CD8-positive, alpha-beta memory T cell (primary cell): ENCODE measurements at places on chromosomes 2 and 18. TPM values are rescaled to one million over a fixed set of nuclear protein-coding genes. Genes with fewer than 3 reads are reported as not detected.

DNA sequence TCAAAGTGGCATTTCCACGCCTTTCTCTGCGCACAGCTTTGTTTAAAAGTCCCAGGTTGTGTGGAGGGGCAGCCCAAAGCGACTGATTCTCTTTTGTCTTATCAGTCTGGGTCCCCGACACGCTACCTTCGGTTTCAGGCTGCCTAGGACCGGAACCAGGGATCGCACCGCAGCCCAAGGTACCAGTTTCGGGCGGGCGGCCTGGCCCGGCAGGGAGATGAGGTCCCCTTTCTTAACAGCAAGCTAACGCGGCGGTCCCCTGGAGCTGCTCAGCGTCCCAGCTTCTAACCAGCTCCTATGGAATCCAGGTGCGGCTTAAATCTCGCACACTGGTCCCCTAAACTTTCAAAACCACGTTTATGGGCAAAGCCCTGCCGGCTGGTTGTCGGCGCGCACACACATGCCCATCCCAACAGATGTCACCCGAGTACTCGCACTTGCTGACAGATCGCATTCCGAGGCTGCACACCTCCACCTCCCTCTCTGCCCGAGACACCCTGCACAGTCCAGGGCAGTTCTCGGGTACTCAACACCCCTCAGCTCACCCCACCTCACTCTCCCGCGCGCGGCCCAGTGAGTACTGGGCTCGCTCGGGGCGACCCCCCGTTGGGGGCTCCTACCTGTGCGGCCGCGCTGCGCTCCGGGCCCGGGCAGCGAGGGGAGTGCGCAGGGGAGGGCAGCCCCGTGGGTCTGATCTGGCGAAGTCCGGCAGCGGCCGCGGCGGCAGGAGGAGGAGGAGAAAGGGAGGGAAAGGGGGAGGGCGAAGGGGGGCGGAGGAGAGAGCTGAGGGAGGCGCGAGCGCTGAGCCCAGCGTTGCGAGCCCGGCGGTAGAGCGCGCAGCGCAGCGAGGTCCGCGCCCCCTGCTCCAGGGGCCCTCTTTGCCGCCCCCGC is at the start of gene EFEMP1:
Gene EFEMP1 (minus strand): TSS at position 692 of the 891 bp plus-strand sequence. CDS start 1,342 bp downstream, outside the sequence.
- DNase-seq: no peak

GRCh38 chr2:172931256-172931894 is 144.3 kb upstream of the MAP3K20 start:
- no peak for DNase-seq

DNA sequence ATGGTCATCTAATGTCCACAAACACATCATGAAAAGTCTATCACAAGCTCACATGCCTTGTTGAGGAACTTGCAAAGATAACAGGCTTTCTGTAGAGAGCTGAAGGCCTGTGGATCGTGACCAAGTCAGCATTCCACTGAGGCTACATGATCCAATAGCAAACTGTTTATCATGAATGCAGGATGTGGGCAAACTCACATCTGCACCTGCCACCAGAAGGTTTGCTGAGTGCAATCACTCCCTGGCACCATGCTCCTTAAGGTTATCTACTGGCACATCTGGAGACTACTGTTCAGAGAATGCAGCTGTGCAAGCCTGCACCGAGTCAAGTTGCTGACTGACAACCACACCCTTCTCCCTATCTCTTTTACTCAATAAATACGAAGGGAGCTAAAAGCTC is 67.3 kb upstream of the ACAA2 start:
- DNase-seq: no peak

DNA sequence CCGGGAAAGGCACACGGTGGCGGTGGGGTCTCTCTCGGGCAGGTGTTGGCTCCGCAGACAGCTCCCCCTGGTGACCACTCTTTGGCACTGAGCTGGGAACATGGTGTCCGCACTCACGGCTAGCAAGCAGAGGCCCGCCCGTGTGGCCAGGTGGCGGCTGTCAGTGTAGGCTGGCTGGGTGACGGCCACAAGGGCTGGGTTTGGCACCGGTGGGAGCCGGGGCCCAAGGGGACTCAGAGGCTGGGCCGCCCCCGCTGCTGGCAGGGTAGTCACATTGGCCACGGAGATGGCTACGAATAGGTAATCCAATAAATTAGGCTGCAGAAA is 1071.7 kb downstream of the RPIA start:
- DNase-seq: no peak

- DNase-seq: no peak
Observed at GRCh38 chr2:28663359-28663758, 88.3 kb upstream of the PPP1CB start.

LYG2 gene
- total RNA-seq: not detected

ABCA12 gene
- total RNA-seq: not detected

TXNDC2 gene
- not detected for total RNA-seq

KRTCAP3 gene
- 5.4 TPM for total RNA-seq
